ENCODE measurements at places on chromosomes 1 and 21.

GRCh38 chr21:45290948-45291612 is 3.4 kb upstream of the POFUT2 start:
- DNase-seq: no peak

- DNase-seq: no peak
These were observed 81.2 kb downstream of the VWA5B1 start for GRCh38 chr1:20371883-20372282.

- DNase-seq: no peak
These were observed 71.7 kb downstream of the PRRX1 start for GRCh38 chr1:170735366-170736263.

GRCh38 chr1:100115524-100115923 is 17.2 kb downstream of the SASS6 start:
- DNase-seq: no peak

GRCh38 chr1:4396551-4396950 is 257.9 kb upstream of the AJAP1 start:
- DNase-seq: no peak

DNA sequence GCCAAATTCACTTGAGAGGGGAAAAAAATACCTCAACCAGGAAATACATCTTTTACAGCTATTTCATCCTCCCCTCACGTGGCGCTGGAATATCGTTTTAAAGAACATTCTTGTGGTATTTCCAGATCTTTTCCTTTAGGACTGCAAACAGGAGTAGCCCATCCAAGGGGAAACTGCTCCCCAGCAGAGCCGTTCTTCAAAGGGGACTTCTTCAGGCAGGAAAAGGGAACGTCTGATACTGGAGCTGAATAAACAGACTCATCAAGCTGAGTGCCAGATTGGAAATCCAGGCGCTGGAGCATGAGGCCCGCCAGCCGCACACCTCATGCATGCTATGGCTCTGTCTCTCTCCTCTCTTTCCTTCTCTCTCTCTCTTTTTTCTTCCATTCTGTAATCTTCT is 34.0 kb upstream of the PROX1 start:
- no peak for DNase-seq

- DNase-seq: no peak
These were observed 9.3 kb upstream of the IKBKE start for GRCh38 chr1:206460836-206461426.

- DNase-seq: no peak
These were observed 9.4 kb upstream of the S100A8 start for GRCh38 chr1:153400244-153400643.

GRCh38 chr1:7541629-7542028 is 229.5 kb upstream of the VAMP3 start:
- DNase-seq: no peak

GRCh38 chr1:200627575-200628222 is 7.1 kb upstream of the KIF14 start:
- DNase-seq: no peak

DNA sequence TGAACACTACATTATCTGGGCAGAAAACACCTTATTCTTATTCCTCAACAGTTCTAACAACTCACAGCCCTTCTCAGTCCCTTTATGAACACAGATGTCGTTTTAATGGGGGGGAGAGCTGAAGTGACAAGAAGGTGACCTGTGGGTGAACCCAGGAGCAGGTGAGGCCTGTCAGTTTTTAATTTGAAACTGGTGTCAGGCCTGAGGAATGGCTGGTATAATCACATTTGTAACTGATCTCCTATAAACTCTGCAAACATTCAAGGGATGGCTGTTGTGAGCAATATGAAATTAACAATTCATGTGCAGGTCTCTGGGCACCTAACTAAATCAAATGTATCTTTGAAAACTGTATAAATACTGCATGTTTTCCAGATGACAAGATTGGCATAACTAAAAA is 362.1 kb upstream of the NR5A2 start:
- no peak for DNase-seq
